ENCODE measurements at places on chromosomes 13 and 19. TPM values are rescaled to one million over a fixed set of nuclear protein-coding genes. Genes with fewer than 3 reads are reported as not detected.

The ZNF606 gene
- total RNA-seq = 9.2 TPM

The PLPPR3 gene
- not detected for total RNA-seq

The MEIOSIN gene
- total RNA-seq = not detected

The ERCC5 gene
- total RNA-seq = 60.7 TPM

The MAG gene
- total RNA-seq = 0.32 TPM

The VAV1 gene
- total RNA-seq = 161 TPM

The ATXN8OS gene
- total RNA-seq = not detected

The NPAS1 gene
- not detected for total RNA-seq

The ZNF274 gene
- total RNA-seq = 21.0 TPM

The EGLN2 gene
- 128 TPM for total RNA-seq

The SKA3 gene
- 29.0 TPM for total RNA-seq

The RGL3 gene
- not detected for total RNA-seq

The FFAR2 gene
- total RNA-seq = not detected

The GPC6 gene
- total RNA-seq = not detected

The LIM2 gene
- not detected for total RNA-seq

The KANK2 gene
- total RNA-seq = 2.2 TPM

The CGB3 gene
- total RNA-seq = not detected

The ZNF681 gene
- total RNA-seq = 1.8 TPM

Measured in T-helper 1 cell treated with Interleukin-12 subunit alpha and Interleukin-12 subunit beta and Interleukin-4 antibody, amounts not matched to agents 30 ng/mL and 1 ng/mL, for 36 hours (primary cell).